ENCODE measurements at places on chromosomes 5 and 9. TPM values are rescaled to one million over a fixed set of nuclear protein-coding genes. Genes with fewer than 3 reads are reported as not detected.

The KIF12 gene
- total RNA-seq, result 3.3 TPM

The F2RL2 gene
- total RNA-seq, result not detected

The NRG2 gene
- total RNA-seq, result 0.13 TPM

The SMIM27 gene
- 12.2 TPM for total RNA-seq

The ECSCR gene
- total RNA-seq, result 1.6 TPM

The SV2C gene
- 0.02 TPM for total RNA-seq

The ACOT12 gene
- total RNA-seq, result not detected

The SPACA9 gene
- total RNA-seq, result 1.3 TPM

The GPR151 gene
- total RNA-seq, result not detected

The LCN15 gene
- total RNA-seq, result not detected

The ADAM19 gene
- total RNA-seq, result 9.5 TPM

The APBA1 gene
- total RNA-seq, result 1.7 TPM

The CDH9 gene
- total RNA-seq, result 0.79 TPM

The UHRF2 gene
- 45.2 TPM for total RNA-seq

GRCh38 chr5:175695161-175696126, 37.6 kb downstream of the HRH2 start:
- DNase-seq, result no peak

DNA sequence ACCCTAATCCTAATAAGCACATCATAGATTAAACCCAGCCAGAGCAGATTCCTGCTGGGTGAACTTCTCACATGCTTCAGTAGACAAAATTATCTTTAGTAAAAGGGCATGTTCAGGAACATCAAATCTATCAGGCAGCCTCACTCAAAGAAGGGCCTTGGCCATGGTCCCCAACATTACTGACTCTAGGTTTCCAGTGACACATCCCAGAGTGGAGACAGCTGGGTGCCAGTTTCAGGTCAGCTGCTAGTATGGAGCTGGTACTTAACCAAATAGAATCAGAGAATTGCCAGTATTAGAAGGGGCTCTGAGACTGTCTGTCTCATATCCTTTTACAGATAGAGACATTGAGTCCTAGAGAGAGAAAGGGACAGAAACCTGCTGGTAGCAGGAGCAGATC, 44.1 kb upstream of the GALNT10 start:
- DNase-seq, result no peak

GRCh38 chr9:90645721-90646120, 3.1 kb upstream of the DIRAS2 start:
- DNase-seq, result no peak

DNA sequence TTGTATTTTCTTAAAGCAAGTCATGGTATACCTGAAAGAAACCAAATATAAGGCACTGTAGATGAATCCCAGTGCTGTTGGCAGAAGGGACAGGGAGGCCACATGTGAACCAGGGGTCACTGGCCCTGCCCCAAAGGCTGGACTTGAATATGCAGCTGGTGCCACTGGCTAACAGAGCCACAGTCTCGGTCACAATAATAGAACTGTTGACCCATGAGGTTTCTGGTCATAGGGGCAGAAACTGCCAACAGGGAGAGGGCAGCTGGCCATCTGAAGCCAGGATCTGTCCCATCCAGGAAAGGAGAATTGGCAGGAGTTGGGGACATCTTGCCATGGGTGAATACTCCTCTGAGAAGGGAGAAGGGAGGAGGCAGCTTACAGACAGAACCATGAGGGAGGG, 31.9 kb downstream of the PALM2AKAP2 start:
- no peak for DNase-seq

GRCh38 chr5:156354571-156354970, 27.6 kb downstream of the SGCD start:
- no peak for DNase-seq

DNA sequence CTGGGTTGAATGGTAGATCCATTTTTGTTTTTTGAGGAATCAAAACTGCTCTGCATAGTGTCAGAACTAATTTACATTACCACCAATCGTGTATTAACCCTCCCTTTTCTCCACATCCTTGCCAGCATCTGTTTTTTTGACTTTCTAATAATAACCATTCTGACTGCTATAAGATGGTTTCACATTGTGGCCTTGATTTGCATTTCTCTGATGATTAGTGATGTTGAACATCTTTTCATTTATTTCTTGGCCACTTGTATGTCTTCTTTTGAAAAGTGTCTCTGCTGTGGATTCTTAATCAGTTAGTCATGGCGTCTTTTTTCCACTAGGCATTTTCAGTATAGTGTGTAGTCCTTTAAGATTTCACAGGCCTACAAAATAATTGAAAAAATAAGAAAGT, 2144.3 kb upstream of the C9orf72 start:
- DNase-seq, result no peak

DNA sequence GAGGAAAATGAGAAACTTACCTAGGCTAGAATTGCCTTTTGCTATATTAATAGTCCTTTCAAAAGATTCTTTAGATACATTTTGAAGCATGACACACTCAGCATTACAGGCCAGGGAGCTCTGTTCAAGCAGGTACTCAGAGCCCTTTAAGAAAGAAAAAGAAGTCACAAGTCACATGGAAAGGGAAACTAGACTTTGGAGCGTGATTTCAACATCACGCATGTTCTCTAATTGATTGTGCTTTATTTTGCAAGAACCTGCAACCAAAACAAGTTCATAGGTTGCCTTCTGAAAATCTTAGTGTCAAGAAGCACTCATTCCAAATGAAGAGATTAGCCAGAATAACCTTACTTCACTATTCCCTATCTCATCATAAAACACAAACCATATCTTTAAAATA, 103.8 kb downstream of the MPDZ start:
- DNase-seq, result no peak

DNA sequence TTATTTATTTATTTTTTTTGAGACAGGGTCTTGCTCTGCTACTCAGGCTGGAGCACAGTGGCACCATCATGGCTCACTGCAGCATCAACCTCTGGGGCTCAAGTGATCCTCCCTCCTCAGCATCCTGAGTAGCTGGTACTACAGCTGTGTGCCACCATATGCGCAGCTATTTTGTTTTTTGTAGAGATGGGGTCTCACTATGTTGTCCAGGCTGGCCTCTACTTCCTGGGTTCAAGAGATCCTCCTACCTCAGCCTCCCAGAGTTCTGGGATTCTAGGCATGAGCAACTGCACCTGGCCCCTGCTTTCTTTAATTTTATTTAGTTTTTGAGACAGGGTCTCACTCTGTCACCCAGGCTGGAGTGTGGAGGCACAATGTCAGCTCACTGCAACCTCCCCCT, 19.5 kb upstream of the ZDHHC12 start:
- no peak for DNase-seq

DNA sequence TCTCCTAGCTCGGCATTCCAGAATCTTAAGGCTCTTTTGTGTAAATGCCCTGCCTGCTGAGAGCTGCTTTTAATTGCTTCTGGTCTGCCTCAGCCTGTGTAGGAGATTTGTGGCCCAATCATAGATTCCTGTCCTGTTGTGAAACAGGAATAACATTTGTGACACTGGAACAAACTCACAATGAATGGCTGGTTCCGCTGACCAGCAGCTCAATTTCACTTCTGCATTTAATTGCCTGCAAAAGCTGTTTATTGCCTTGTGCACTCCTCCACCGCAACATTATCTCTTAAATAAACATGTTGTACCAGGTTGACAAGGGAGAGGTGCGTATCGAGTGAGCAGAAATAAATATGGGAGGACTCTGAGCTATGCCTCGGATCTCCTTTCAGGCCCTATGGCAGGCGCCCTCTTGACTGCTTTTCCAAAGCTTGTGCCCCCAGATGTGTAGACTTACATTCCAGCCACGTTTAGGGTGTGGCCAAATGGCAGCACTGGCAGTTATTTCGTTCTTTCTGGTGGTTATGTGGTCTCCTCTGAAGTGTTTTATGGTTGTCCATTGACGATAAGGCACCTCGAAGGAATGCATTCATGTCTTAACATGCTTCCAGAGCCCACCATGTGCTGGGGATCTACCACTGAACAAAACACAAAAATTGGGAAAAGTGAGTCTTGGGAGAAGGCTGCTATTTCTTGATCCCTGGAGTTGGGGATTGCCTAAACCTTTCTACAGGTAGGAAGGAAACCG, 58.1 kb downstream of the DMRT1 start:
- no peak for DNase-seq

DNA sequence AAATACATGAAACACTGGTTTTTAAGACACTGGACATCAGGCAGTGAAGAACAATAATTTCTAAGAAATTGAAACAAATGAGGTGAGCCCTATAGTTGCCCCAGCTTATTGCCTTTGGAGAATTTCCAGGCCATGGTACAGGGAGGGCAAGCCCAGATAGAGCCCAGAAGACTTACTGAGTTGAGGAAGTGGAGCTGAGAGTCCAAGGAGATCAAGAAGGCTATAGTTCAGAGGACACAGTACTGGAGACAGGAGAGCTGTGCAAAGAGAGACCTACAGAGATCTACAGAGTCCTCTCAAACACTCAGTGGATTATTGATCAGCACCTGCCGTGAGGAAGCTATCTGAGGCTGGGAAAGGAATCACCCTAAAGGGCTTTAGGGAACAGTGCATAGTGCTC, 112.6 kb downstream of the GALNT10 start:
- no peak for DNase-seq

DNA sequence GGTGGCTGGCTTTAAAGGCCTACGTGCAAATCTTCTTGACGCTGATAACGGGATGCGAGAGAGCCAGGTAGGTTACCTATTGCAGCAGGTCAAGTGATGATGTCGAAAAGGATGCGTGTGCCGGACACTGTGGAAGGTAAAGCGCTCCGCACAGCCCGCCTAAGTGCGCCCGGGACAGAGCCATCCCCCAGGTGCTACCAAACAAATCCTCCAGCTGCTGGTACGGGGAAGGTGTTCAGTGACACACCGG, 245 bp upstream of the DNAJC25 start:
- DNase-seq, result no peak

GRCh38 chr5:64595031-64595855, 89.4 kb downstream of the RGS7BP start:
- peak; percentile 61 for DNase-seq

DNA sequence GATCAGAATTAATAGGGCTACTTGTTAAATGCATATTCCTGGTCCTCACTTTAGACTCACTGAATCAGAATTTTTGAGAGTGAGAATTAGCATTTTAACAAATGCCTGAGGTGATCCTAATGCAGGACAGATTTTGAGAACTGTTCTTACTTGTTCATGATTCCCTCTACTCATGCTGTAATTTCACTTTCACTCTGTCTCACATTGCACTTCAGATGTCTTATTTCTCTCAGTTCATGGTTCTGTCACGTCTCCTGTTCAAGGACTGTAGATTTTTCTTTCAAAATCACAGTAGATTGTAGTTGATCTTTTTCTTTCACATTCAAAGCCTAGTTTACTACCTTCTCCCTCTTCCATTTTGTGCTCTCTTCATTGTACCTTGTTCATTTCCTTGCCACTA, 54.3 kb downstream of the ADGRV1 start:
- no peak for DNase-seq

- no peak for DNase-seq
These were observed 129.7 kb downstream of the ARL15 start for GRCh38 chr5:54180630-54181031.

DNA sequence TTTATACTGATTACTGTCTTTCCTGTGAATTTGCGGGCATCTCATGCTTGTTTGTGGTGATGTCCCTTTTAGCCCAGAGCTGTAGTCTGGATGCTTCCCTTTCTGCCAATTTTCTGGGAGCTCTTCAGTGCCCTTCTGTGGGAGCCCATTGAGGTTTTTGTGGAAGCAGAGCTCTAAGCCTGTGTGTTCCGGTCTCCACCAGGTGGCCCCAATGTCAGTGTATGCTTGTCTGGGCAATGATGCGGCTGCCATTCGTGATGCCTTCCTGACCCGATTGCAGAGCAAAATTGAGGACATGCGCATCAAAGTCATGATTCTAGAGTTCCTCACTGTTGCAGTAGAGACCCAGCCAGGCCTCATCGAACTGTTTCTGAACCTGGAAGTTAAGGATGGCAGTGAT, 35.1 kb downstream of the SH3GLB2 start:
- peak; percentile 52 for DNase-seq

DNA sequence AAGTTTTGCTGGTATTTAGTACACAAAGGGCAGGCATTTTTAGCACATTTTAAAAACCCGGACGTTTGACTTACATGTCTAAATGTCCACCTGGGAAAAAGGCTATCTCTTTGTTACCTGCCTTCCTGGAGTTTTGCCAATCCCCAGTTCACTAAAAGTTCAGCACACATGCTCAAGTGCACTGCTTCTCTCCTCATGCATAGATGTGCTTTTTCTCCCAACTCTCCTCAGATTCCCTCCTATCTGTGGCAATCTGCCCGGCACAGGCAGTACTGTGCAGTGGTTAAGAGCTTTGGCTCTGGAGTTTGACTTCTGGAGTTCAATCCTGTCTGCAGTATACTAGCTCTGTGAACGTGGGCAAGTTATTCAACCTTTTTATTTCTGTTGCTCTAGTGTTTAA, 8.3 kb upstream of the CCNO start:
- DNase-seq, result no peak

GRCh38 chr9:75823151-75823550, 67.3 kb upstream of the PCSK5 start:
- DNase-seq, result no peak

DNA sequence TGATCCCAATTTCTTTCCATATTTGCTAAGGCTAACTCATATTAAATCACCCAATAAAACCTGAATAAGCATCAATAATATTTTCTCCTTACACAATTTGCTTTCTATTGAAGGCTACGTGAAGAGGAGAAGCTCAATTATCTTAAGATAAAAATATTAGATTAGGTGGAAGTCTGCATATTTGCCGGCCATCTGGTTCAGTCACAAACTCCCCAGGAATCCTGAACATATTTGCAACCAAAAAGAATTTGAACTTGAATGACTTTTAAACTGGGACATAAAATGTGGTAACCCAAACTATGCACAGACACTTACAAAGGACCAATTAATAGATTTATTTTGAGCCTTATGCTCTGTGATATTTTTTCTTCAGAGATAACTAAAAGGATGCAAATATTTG, 92.3 kb downstream of the HAPLN1 start:
- no peak for DNase-seq

DNA sequence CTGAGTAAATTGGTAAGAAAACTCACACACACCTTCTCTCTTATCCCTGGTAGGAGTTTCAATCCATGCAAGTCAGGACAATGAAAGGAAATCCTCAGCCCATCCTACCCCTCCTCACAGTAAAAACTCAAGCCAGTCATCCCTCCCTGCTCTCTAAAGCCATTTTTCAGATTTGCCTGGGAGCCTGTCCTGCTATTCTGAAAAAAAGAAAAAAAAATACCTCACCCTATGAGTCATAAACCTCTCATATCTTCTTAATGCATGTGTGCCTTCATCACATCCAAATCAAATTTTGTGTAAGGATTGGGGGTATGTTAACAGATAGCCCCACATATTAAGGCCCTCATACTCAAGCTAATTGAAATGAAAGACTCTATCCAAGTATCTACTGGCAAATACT, 14.1 kb downstream of the UGT3A2 start:
- DNase-seq, result no peak

- no peak for DNase-seq
These were observed 28.8 kb downstream of the NR3C1 start for GRCh38 chr5:143374496-143375217.
